ENCODE measurements at places on chromosomes 16 and 17.

GRCh38 chr17:47808830-47809480, 12.6 kb downstream of the OSBPL7 start:
- no peak for DNase-seq

DNA sequence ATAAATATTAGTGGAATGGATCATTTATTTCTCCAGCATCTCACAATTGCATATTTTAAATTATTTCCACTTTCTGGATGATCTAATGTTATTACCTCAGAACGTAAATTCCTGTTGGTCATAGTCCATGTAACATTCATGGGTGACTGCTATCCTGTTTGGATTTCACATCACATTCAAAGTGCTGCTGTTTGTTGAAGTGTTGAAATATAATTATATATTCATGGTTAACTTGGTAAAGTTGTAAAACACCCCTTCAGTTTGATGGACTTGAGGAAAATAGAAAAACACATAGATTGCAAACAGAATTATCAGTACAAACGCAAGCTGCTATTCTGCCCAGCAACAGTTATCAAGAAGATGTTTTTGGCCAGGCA, 59.6 kb downstream of the TANGO6 start:
- no peak for DNase-seq

GRCh38 chr16:81451753-81452680, 7.4 kb downstream of the CMIP start:
- no peak for DNase-seq

- DNase-seq: no peak
Measured at GRCh38 chr16:50310308-50311133, 44.2 kb downstream of the ADCY7 start.

- no peak for DNase-seq
Measured at GRCh38 chr17:42566215-42566882, 551 bp upstream of the MLX start.

DNA sequence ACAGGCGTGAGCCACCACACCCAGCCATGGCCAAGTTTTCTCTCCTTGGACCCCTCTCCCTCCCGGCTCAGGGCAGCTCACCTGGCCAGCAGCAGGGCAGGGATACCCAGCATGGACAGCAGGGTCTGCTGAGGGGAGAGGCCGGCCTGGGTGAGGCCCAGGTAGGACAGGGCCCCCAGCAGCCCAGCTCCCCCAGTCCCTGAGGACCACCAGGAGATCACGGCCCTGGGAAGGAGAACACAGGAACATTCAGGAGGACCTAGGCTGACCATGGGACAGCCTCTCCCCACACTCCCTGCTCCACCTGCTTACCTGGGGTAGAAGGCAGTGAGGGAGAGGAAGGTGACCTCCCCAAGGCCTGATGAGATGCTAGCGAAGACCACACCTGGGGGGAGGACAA, 5.6 kb downstream of the CLN3 start:
- DNase-seq: no peak

- no peak for DNase-seq
Measured at GRCh38 chr16:50581845-50582244, 33.6 kb downstream of the NKD1 start.

GRCh38 chr17:57970710-57971109, 15.5 kb upstream of the CUEDC1 start:
- no peak for DNase-seq

DNA sequence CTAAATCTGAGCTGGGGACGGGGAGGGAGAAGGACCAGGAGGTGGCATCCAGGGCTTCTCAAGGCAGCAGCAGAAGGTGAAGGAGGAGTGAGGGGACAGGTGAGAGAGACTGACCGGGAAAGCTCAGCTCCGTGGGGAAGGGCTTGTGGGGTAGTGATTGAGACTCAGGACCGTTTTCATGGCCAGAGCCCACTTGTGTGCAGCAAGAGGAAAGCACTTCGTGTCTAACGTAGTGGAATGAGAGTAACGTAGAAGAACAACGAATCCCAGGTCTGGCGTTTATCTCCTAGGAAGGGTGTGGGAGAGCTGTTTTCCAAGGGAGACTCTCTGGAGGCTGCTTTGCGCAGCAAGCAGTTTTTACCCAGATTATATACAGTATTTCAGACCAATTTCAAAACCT, 1.3 kb upstream of the CDH3 start:
- no peak for DNase-seq

GRCh38 chr17:32117399-32117798, 24.9 kb upstream of the RHOT1 start:
- DNase-seq: no peak

GRCh38 chr17:10033449-10033848, 128.4 kb upstream of the RCVRN start:
- no peak for DNase-seq

DNA sequence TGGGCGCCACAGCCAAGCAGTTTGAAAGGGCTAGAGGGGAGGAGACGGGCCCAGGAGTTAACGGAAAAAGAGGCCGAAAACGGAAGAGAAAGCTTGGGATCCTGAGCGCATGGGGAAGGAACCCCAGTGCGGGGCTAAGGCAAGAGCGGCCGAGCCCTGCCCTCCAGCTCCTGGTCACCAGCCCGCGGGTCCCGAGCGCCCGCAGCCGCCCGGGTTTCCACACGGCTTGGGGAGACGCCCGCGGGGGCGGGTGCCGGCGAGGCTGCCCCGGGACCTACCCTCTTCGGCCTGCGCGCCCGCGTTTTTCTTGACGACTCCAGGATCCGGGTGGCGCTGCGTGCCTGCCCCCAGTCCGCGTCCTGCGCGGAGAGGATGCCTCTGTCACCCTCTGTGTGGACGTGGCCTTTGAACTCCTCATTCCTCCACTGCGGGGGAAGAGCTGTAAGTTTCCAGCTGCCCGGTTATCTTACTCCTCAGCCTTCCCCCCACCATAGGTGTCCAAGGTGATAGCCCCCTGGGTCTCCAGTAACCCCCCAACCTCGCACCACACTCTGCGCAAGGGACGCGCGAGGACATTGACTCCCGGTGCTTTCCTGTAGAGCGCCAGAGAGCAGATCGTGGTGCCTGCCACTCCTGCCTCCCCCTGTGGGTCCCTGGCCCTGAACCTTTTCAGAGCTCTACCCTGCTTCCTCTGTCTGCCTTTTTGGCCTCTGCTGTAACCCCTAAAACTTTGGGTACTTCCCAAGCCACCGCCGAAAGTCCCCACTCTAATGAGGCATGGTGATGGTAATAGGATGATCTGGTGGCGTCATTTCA, 1.7 kb upstream of the CDH11 start:
- no peak for DNase-seq

- DNase-seq: no peak
Measured at GRCh38 chr17:20235747-20236146, 226.6 kb downstream of the SPECC1 start.

GRCh38 chr17:76700270-76700616, 10.5 kb downstream of the MXRA7 start:
- no peak for DNase-seq

GRCh38 chr16:86661706-86662105, 83.4 kb downstream of the FOXL1 start:
- DNase-seq: no peak

GRCh38 chr17:15076991-15077663, 188.0 kb downstream of the PMP22 start:
- no peak for DNase-seq

DNA sequence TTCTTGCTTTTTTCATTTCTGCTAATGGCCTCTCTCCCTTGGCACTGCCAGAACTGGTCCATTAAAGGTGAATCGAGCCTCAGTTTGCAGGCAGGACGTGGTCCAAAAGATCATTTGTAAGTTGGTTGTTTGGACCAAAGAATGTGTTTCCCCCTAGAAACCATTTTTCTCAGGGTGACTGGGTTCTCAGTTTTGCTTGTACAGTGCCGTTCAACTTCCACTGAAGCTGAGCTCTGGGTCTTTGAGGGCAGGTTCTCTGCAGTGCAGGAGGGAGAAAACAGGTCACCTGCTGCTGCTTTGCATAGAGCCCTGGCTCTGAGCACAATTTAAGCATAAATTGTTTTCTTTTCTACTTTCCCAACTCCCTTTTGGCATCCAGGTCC, 9.0 kb upstream of the AMZ2 start:
- DNase-seq: no peak

- DNase-seq: no peak
Measured at GRCh38 chr17:59762049-59762823, 54.8 kb downstream of the VMP1 start.

GRCh38 chr16:49453983-49454382, 80.4 kb downstream of the C16orf78 start:
- no peak for DNase-seq

DNA sequence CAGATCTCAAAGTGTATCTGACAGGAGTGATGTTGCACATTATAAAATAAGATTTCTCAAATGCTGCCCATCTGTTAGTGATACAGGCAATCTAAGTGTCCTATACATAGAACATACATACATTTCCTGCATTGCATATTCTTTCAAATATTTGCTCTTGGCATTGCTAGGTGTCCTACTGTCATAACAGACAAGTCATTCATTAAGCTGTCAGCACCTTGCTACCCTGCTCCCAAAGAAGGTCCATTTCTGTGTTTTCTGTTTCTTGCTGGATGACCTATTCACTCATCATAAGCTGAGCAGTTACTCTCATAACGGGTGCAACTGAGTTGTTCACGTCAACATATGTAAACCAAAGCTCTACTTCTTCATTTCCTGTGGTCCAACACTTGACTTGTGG, 719.0 kb downstream of the KCNJ2 start:
- DNase-seq: no peak

- DNase-seq: no peak
Measured at GRCh38 chr16:78551487-78552085, 452.1 kb downstream of the WWOX start.
